ENCODE measurements at places on chromosomes 6 and 20.

- no peak for DNase-seq
Measured at GRCh38 chr6:147423111-147423510, 85.4 kb upstream of the SAMD5 start.

GRCh38 chr20:35616465-35617396 lies 1.1 kb downstream of the SPAG4 start:
- DNase-seq = no peak

DNA sequence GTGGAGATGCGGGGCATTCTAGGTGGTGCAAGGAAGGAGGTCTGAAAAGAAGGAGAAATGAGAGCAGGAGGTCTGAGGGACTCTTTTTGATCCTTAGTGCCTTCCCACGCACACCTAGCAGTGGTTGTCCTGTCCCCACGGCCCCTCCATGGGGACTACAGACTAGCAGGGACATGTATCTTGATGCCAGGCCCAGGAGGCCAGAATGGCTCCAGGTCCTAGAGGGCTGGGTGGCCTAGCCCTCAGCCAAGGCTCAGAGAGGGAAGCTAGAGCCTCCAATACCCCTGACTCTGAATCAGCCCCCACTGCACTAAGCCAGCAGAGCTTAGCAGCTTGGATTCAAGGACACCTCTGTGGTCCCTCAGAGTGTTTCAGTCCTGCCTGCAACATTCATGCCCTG lies 16.7 kb upstream of the BLCAP start:
- DNase-seq = no peak

DNA sequence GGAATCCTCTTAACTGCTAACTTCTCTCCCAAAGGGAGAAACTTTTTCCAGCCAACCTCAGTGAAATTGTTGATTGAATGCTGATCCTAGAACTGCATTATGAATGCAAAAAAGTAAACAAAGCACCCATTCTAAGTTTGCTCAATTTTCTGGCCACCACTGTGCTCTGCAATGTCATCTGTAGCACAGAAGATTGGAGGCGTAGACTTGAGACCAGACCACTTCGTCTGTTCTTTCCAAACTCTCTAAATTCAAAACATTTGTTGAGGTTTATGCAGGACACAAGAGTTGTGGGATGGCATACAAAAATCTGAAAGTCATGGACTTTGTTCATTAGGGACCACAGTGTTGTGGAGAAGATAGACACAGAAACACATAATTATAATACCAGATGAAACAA lies 11.1 kb upstream of the TSPYL1 start:
- no peak for DNase-seq

GRCh38 chr6:137390334-137390733 lies 103.9 kb downstream of the OLIG3 start:
- no peak for DNase-seq

DNA sequence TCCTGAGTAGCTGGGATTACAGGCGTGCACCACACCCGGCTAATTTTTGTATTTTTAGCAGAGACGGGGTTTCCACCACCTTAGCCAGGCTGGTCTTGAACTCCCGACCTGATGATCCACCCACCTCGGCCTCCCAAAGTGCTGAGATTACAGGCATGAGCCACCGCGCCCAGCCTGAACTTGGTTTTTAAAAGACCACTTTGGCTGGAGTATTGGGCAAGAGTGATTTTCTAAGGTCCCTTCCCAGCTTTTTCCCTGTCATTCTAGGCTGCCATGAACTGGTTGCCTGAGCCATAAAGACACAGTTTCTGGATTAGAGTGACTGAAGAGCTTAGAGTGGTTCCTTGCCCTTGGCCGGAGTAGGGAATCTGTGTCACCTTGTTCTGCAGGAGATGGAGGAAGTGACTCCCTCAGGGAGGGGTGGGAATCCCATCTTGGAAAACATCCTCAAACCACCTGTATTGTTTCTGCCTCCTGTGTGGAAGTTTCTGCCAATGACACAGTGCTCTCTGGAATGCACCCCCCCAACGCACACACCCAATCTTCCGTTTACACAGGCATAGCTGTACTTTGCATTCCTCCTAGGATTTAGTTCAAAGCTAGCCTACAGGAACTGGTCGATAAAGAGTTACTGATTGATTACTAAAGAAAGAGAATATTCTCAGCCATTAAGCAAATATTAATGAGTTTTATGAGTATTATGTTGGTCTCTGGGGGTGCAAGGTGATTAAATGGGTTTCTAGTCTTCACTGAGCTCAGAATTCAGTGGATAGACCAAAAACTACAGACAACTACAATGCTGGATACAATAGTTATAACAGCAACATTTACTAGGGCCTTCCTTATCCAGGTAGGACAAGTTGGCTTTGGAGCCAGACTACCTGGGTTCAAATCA lies 18.2 kb downstream of the BCL2L1 start:
- no peak for DNase-seq

DNA sequence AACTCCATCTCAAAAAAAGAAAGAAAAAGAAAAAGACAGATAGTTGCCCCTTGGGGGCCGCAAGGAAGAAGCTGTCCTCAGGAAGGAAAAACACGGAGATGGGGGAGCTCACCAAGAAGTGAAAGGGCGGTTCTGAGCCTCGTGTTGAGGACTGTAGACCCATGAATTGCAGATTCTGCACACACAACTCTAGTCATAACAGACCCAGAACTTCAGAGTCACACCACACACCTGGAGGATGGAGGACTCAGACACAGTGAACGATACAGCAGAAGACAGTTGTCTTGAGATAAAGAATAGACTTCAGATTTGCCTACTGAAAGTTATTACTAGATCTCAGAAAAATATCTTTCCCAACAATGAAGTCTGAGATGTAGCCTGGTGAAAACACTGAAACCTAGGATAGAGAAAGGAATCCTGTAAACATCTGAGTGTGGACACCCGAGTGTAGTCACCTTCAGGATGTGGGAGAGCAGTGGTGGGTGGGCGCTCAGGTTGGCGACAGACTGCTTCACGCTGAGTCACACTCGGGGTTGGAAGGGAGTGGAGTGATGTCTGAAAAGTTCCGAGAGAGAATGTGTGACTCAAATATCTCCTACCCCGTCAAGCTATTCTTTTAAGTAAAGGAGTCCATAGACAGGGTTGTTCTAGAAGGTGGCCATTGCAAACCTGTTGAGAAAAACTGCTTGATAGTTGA lies 88.1 kb downstream of the MAP3K4 start:
- no peak for DNase-seq

GRCh38 chr20:37921341-37921929 lies 18.5 kb downstream of the VSTM2L start:
- no peak for DNase-seq

- no peak for DNase-seq
Measured at GRCh38 chr6:6597682-6598081, 9.2 kb downstream of the LY86 start.

DNA sequence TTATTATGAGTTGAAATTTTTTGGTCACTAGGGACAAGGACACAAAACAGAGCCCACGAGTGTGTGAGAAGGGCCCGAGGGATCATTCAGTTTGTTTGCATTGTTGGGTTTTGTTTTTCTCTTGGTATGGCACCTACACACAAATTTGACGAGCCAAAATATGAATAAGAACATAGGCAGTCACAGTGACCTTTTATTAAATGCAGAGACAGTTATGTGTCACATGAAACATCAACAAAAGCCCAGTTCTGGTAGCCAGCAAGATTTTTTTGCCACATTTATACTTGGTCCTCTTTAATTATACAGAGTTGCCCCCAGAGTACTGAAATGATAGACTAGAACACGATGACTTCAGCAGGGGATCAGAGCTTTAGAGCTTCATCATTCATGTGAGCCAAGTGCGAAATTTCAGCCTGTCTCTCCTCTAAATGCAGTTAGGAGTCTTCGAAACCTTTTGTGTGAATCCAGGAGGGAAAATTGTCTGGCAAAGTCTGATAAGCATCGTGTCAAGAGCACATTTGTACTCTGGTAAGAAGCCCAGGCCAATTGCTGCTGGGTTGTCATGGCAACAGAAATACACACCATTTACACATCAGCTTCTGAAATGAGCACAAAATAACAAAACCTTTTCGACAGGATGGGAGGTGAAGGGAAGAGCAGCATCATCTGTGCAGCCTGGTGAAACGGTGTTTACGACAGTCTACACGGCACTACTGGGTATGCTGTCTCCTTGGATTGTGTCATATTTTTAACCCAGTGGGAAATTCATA lies 79.2 kb upstream of the RIPOR2 start:
- no peak for DNase-seq

- no peak for DNase-seq
Measured at GRCh38 chr20:40606660-40607059, 82.4 kb downstream of the MAFB start.

GRCh38 chr6:166492092-166492741 lies 94.3 kb downstream of the RAMACL start:
- no peak for DNase-seq

- DNase-seq = no peak
Measured at GRCh38 chr6:143498428-143498827, 13.1 kb downstream of the FUCA2 start.

GRCh38 chr20:54021446-54022235 lies 48.8 kb downstream of the BCAS1 start:
- no peak for DNase-seq

DNA sequence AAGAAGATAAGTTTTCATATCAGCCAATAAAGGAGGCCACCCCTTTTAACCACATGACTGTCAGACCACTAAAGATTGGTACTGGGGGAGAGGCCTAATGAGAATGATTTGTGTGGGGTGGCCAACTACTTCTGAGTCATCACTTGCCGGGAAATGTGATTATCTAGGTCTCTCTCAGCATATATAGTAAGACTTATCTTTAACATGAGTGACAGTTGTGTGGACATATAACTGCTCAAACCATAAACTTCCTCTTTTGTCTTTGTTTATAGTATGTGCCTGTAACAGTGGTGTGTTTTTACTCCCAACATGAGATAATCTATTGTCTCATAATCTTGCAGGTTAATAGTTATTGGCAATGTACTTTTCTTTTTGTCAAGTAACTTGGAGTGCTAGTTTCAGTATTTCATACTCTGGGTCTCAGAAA lies 312.4 kb downstream of the CDKAL1 start:
- DNase-seq = no peak

GRCh38 chr20:19628570-19629134 lies 129.4 kb upstream of the RIN2 start:
- DNase-seq = peak; percentile 64

- no peak for DNase-seq
Measured at GRCh38 chr6:43250992-43251373, 7.7 kb downstream of the TTBK1 start.

DNA sequence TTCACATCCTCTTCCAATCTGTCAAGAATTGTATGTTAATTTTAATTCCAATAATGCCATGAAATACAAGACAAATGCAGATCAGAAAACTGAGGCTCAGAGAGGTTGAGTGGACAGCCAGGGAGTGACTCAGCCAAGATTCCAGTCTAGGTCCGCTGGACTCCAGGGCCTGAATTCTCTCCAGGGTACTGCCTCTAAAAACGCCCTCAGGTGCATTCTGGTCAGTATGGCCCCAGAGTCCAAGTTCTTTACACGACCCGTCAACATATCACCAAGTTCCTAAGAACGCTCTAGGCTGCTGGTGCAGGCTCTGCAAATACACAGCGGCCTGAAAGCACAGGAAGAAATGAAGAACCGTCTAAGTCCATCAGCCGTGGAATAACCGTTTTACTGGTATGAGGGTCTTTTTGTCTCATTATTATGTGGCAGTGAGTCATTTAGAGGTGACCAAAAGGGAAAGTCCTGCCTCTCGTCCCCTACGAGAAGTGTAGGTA lies 709 bp upstream of the ASXL1 start:
- DNase-seq = no peak

DNA sequence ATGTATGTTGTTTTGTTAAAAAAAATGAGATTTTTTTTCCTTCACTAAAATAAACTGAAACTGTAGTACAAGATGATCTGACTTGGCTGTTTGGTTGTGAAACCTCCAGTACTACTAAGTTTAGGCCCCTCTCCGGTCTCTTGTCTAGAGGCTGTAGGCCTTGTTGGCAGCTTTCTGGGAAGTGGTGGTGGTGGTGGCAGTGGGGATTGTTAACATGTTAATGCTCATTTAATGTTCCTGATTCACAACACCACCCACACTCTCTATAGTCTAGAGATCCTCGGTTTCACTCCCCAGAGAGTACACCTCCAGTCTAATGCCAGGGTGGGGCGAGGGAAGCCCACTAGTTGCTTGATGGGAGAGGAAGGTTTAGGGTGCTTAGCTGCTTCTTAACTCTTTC lies 24.1 kb downstream of the STK4 start:
- no peak for DNase-seq

- DNase-seq = no peak
Measured at GRCh38 chr6:73585566-73586415, 65.0 kb upstream of the EEF1A1 start.

- no peak for DNase-seq
Measured at GRCh38 chr6:36559011-36559793, 11.9 kb upstream of the STK38 start.

GRCh38 chr6:44708208-44708607 lies 320.7 kb downstream of the CDC5L start:
- DNase-seq = no peak

DNA sequence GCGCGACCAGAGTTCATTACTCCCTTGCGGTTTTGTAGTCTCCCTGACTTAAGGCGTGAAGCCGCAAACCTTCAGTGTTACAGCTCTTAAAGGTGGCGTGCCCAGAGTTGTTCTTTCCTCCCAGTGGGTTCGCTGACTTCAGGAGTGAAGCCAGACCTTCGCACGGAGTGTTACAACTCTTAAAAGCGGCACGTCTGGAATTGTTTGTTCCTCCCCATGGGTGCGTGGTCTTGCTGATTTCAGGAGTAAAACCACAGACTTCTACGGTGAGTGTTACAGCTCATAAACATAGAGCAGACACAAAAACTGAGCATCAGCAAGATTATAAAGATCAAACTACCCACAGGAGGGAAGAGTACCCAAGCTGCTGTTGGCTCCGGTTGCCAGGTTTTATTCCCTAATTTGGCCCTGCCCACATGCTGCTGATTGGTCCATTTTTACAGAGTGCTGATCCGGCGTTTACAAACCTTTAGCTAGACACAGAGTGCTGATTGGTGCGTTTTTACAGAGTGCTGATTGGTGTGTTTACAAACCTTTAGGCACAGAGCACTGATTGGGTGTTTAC lies 10.4 kb downstream of the TMEM14C start:
- no peak for DNase-seq

- DNase-seq = no peak
Measured at GRCh38 chr6:8336406-8337057, 98.8 kb downstream of the SLC35B3 start.

- DNase-seq = no peak
Measured at GRCh38 chr6:155147958-155148663, 115.7 kb upstream of the CLDN20 start.

- no peak for DNase-seq
Measured at GRCh38 chr6:104428184-104428583, 431.5 kb downstream of the HACE1 start.

- no peak for DNase-seq
Measured at GRCh38 chr6:157058574-157058973, 264.7 kb downstream of the TMEM242 start.

- DNase-seq = no peak
Measured at GRCh38 chr20:25539742-25540672, 45.3 kb downstream of the NINL start.

GRCh38 chr20:61673152-61673847 lies 392.4 kb downstream of the TAF4 start:
- no peak for DNase-seq

GRCh38 chr20:2118783-2119182 lies 17.2 kb downstream of the STK35 start:
- DNase-seq = no peak

GRCh38 chr6:120198033-120198432 lies 848.5 kb upstream of the MAN1A1 start:
- no peak for DNase-seq

- DNase-seq = no peak
Measured at GRCh38 chr20:3633913-3634478, 29.2 kb downstream of the GFRA4 start.

GRCh38 chr20:25676164-25676809 lies 20.4 kb downstream of the ZNF337 start:
- no peak for DNase-seq

GRCh38 chr20:64001607-64002011 lies 20.7 kb downstream of the PRPF6 start:
- DNase-seq = no peak

Data from iPS DF 19.7 (cell line).